ENCODE measurements at places on chromosomes 1 and 21.

GRCh38 chr1:40361201-40361600, 12.3 kb upstream of the SMAP2 start:
- DNase-seq = no peak

- DNase-seq = no peak
Measured at GRCh38 chr1:160093624-160094290, 4.7 kb downstream of the IGSF8 start.

GRCh38 chr1:93395195-93395594, 49.5 kb downstream of the DR1 start:
- DNase-seq = no peak

GRCh38 chr1:164054331-164054730, 504.7 kb upstream of the PBX1 start:
- DNase-seq = no peak

DNA sequence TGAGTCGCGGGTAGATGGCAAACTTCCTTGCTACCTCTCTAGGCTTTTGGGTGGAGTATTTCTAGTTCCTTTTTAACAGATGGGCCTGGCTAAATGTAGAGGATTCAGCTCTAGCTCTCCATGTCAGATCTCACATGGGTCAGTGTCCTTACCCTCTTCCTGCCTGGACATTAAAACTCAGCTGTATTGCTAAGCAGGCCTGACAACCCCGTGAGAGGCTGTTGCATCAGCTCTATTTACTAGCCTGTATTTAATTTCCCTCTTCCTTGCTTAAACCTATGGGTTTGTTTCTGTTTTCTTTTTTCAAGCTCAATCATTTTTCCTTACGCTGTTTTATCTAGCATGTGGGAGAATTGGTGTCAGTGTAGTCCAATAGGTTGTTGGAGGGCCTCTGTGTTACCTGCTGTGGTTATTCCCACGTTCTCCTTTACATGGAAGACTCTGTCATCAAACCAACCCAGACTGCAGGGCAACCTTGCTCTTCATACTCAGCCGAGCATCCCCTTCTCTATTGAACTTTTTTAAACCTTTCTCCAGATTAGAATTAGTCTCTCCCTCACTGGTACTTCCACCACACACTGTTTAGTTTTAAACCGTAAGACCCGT, 79.5 kb upstream of the BACH1 start:
- DNase-seq = no peak

DNA sequence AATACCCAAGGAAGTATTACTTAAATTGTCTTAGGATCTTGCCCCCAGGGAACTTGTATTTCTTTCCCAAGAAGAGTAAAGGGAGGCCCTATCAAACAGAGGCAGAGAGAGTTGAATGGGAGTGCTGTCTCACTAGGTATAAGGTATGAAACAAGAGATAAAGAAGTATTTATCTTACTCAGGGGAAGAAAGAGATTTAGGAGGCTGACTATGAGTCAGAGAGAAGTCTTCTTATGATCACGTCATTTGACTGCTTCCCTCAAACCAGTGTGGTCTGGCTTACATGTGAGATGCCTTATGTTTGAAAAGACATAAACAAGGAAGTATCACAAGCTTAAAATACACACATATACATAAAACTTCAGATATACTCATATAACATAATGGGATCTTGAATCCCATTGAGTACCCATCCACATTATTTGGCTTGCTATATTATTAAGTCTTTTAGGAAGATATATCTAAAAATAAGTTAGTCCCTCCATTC, 29.6 kb downstream of the DUSP10 start:
- DNase-seq = peak; percentile 43

DNA sequence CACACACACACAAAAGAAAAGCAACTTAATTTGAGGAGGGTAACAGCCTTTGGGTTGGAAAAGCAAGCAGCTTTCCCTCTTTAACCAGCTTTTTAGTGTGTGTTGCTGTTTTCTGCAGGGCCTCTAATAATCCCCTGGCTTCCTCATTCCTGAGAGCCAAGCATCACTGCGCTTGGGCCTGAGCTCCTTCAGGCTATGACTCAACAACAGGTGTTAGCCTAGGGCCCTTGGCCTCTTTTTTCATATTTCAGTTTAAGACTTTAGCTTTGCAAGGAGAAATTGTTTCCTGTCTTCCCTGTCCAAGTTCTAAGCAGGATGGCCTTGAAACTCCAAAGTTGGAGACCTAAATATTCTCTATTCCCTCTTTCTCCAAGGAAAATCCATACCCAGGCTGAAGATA, 26.2 kb upstream of the SNX27 start:
- no peak for DNase-seq

- no peak for DNase-seq
Measured at GRCh38 chr1:46412893-46413595, 18.9 kb downstream of the FAAH start.

DNA sequence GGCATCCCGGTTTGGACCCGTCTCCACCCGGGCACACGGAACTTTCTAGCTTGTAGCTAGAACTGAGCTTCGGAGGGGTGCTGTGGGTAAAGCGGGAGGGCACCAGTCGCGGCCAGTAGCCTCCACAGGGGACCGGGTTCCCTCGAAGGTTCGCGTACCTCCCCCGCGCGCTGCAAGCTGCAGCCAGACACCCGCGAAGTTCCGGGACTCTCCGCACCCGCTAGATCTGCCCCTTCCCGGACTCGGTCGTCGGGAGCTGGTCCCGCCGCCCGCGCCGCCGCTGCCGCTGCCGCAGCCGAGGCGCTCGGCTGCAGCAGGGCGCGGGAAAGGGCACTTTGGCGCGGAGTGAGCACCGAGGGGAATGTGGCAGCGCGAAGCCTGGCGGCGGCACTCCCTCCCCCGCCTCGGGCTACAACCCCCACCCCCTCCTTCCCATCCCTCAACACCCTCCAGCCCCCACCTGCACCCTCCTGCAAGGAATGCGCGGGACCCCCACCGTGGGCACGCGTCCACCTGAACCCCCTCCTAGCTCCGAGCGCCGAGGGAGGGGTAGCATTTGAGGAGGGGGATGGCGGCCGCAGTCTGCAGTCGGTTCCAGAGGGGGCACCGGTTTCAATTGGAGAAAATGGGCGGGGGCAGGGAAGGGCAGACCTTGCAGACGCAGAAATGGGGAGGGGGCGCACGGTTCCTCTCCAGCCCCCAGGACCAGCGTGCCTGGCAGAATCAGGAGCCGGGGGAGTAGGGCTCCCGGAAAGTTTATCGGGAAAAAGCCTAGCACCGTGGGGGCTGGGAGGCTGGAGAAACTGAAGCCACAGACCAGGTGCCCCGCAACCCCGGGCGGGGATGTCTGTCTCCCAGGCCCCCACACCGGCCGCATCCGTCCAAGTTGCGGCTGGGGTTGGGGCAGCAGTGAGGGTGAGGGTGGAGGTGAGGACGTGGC, 968 bp downstream of the CSMD2 start:
- peak; percentile 5 for DNase-seq

DNA sequence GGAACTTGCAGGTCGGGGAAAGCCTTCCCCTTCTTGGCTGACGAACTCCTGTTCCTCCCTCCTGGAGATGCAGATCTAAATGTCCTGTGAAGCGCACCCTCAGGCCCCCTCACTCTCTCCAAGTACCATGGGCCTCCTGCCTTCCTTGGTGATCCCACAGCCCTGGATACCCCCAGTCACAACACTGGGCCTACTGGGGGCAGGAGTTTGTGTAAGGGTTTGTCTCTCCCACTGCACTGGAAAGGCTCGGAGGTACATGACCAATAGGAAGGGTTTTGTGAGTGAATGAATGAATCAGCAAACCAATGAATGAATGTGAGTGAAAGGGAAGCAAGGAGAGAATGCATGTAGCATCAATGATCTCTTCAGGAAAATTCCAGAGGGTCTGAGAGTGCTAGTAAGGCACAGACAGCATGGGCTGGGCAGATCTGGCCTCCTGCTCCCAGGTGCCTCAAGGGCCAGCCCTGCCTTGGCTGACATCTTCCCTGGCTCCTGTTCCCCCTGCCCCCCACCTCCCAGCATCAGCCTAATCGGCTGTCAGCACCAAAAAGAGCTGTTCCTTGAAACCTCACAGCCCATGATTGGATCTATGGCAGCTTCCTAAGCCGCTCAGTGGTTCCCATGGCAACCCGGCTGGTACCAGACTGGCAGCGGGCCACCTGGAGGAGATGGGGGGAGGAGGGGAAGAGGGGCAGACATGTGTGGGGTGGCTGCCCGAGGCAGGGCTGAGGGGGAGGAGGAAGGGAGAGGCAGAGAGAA, 95.8 kb downstream of the VWA5B1 start:
- DNase-seq = no peak

DNA sequence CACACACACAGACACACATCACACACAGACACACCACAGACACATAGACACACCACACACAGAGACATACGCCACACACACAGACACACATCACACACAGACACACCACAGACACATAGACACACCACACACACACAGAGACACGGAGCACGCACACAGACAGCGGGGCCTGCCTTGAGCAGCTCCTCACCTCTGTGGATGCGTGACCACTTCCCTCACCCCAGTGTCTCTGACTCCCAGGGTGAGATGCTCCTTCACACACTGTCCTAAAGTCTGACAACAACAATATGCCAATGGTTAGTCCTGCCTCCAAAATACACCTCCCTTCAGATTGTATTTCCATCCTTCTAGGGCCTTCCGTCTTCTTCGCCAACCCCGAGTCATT, 48.2 kb downstream of the IER5 start:
- no peak for DNase-seq

GRCh38 chr1:30877205-30877912, 31.2 kb downstream of the SDC3 start:
- DNase-seq = no peak

- peak; percentile 41 for DNase-seq
Measured at GRCh38 chr1:8169364-8170058, 143.4 kb upstream of the ERRFI1 start.

DNA sequence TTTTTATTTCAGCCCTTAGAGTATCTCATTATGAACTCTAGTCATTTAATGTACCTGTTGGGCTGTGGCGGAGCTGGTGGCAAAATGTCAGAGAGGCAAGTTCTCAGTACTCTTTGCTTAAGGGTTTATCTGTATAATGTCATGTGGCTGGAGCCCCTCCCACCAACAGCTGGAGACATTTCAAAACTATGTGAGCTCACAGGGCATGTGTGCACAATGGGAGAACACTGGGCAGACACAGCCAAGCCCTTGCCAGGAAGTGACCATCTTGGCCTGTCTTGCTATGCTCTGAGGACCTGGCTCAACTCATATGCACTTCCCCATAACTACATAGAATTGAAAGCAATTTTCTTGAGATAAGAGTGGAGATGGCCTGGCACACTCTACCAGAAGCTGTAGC, 296.4 kb downstream of the PTPRU start:
- DNase-seq = no peak

DNA sequence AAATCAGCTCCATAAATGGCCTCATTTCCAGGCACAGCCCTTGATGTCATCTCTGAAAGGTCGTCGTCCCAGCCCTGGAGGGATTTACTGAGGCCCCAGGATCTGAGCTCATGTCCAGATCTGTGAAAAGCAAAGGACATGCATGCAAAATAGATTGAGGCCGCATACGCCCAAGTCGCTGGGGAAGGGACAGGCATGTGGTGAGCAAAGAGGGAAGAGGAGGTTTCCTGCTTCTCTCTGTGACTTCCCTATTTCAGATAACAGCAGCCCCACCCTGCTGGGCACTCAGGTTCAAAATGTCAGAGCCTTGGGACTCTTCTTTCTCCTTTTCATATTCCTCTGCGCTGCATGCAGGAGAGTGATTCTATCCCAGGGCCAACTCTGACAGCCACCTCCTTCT, 197.2 kb downstream of the ADSS2 start:
- no peak for DNase-seq

DNA sequence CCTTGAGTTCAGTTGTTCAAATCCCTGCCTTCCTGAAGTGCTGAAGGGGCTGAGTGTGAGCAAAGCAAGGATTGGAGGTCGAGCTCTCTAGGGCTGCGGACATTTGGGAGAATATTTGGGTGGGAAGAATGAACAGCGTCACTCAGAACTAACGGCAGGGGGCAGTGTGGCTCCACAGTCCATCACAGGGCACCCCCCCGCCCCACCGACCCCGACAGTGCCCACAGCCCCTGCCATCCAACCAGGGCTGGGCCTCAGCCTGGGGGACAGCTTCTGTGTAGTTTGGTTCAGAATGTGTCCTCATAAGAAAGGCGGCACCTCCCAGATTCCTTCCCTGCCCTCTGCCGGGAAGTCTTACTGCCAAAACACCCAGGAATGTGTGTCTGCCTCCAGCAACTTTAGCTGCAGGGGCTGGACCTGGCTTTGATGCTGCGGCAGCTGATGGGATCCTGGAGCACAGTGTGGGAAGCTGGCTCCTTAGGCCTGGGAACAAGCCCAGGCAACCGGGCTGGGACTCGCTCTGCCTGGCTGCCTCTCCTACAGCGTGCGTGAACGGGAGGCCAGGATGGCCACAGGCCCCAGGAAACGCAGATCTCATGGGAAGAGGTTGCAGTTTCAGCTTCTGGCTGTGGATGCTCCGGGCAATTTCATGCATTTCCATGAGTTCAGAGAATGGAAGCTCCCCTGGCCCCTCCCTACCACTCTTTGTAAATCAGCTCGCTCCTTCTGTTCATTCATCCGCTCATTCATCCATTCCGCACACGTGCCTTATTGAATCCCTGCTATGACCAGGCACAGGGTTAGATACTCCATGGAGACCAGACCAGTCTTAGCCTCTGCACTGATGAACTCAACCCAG, 104.9 kb upstream of the TMPRSS2 start:
- peak; percentile 53 for DNase-seq

GRCh38 chr1:93734999-93735398, 53.4 kb upstream of the BCAR3 start:
- no peak for DNase-seq

DNA sequence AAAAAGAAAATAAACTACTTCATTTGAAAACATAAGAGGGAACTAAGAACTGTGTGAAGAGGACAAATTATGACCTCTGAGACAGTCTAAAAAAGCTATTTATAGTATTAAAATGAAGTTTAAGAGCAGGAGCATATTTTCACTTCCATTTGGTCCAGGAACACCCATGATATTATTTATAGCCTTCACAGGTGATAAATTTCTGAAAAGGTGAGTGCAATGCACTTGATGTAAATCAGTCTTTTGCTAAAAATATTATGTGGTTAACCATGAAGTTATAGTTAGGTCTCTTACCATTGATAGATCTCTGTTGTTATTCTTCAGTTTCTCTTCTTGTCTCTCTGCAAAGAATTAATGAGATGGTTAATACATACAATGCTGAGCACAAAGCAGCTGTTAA, 14.7 kb downstream of the TMCO1 start:
- no peak for DNase-seq

DNA sequence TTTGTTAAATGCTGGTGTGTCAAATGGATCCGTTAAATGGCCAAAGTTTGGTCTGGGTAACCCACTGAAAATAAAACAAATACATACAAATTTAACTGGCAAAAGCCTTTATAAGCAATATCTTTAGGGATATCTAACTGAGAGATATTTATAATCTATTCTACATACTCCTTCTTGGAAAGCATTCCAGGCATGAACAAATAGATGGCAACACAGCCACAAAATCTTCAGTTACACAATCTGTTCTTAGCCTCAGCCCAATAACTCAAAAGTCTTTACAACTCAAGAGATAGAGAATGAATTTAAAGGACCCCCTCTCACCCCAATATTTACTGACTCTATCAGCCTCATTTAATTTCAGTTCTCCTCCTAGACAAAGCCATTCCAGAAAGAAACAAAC, 58.7 kb downstream of the NRDC start:
- no peak for DNase-seq

Data from activated CD4-positive, alpha-beta T cell treated with anti-CD3 and anti-CD28 coated beads for 48 hours (primary cell).